ENCODE measurements at places on chromosomes 12 and 14.

GRCh38 chr12:28223025-28223554, 32.8 kb downstream of the CCDC91 start:
- no peak for DNase-seq

- no peak for DNase-seq
Measured at GRCh38 chr14:104187931-104188726, 49.7 kb downstream of the KIF26A start.

- DNase-seq: no peak
Measured at GRCh38 chr14:42047421-42048055, 440.9 kb downstream of the LRFN5 start.

GRCh38 chr12:111636209-111636945, 37.3 kb upstream of the ATXN2 start:
- no peak for DNase-seq
